Ascending aorta (tissue), 2 donors: ENCODE measurements at places on chromosomes 7 and 10. TPM values are rescaled to one million over a fixed set of nuclear protein-coding genes. Genes with fewer than 3 reads are reported as not detected.

CYP2E1 gene
- 11.9 TPM for total RNA-seq

DYNC1I1 gene
- total RNA-seq = 13.2 TPM

HMX2 gene
- total RNA-seq = not detected

CPEB3 gene
- total RNA-seq = 2.8 TPM

SKIDA1 gene
- total RNA-seq = not detected

SLC18A3 gene
- total RNA-seq = not detected

LRIT1 gene
- not detected for total RNA-seq

CFAP69 gene
- total RNA-seq = 0.85 TPM

CCDC172 gene
- total RNA-seq = not detected

ARHGAP21 gene
- 27.5 TPM for total RNA-seq

SPDYE5 gene
- not detected for total RNA-seq

SLC26A3 gene
- total RNA-seq = 0.11 TPM

RNF32 gene
- total RNA-seq = 0.32 TPM

ACHE gene
- 7.8 TPM for total RNA-seq

SLC29A4 gene
- total RNA-seq = 3.2 TPM

SPDYE3 gene
- not detected for total RNA-seq
